Keratinocyte (primary cell): ENCODE measurements at places on chromosomes 1 and 21.

GRCh38 chr1:18592368-18592767 is 38.3 kb upstream of the PAX7 start:
- H3K27ac ChIP-seq: no peak overlapping the region
- no peaks in the 10 kb centered on the region for H3K4me1 ChIP-seq
- H3K36me3 ChIP-seq: no peaks in the 10 kb centered on the region
- H3K27me3 ChIP-seq: peaks cover 3% of the 10 kb centered on the region

DNA sequence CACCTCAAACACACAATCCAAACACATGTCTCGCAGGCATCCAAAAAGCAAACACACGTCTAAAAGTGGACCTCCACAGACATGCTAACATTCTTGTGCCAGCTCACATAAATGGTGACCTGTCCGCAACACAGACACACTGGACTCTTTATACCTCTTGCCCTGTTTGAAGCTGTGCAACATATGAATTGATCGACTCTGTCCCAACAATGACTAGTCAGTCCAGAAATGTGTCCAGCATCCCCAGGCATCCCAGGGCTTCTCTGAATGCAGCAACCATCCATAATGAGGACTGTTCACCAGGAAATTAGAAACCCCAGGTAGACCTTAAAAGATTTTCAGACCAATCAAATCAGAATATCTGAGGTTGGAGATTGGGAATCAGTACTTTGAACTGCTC is 3.2 kb downstream of the DDR2 start:
- no peaks in the 10 kb centered on the region for H3K36me3 ChIP-seq
- no peaks in the 10 kb centered on the region for H3K4me1 ChIP-seq
- no peak overlapping the region for H3K27ac ChIP-seq
- DNase-seq: no peak
- no peak overlapping the region for H3K4me3 ChIP-seq

- no peak for DNase-seq
- no peak overlapping the region for H3K27ac ChIP-seq
- no peaks in the 10 kb centered on the region for H3K27me3 ChIP-seq
- H3K4me3 ChIP-seq: no peak overlapping the region
- no peaks in the 10 kb centered on the region for H3K36me3 ChIP-seq
Observed at GRCh38 chr21:40947713-40948112, 100.8 kb upstream of the DSCAM start.

DNA sequence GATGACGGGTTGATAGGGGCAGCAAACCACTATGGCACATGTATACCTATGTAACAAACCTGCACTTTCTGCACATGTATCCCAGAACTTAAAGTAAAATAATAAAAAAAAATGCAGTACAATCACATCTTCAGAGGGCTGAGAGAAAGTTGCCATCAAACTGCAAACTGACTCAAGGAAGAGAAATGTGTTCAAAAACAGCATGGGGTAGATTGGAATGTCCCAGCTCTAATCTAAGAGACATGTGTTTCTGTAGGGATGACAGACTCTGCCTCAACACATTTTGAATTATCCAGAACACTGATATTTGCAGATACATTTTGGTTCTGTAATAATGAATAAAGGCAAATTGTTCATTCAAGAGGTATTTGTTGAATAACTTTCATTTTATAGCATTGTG is 171.2 kb upstream of the RUNX1 start:
- no peak overlapping the region for H3K4me3 ChIP-seq
- H3K27me3 ChIP-seq: no peaks in the 10 kb centered on the region
- H3K36me3 ChIP-seq: no peaks in the 10 kb centered on the region
- no peak overlapping the region for H3K27ac ChIP-seq
- DNase-seq: no peak
- H3K4me1 ChIP-seq: peaks cover 26% of the 10 kb centered on the region

- peaks cover 5% of the 10 kb centered on the region for H3K4me1 ChIP-seq
- no peak overlapping the region for H3K4me3 ChIP-seq
- no peaks in the 10 kb centered on the region for H3K36me3 ChIP-seq
- no peak overlapping the region for H3K27ac ChIP-seq
Observed at GRCh38 chr1:215539803-215540570, 27.1 kb upstream of the KCTD3 start.

GRCh38 chr1:34320053-34320669 is 143.5 kb downstream of the C1orf94 start:
- H3K36me3 ChIP-seq: no peaks in the 10 kb centered on the region
- no peak overlapping the region for H3K27ac ChIP-seq
- no peak overlapping the region for H3K4me3 ChIP-seq
- peaks cover 8% of the 10 kb centered on the region for H3K4me1 ChIP-seq
- H3K27me3 ChIP-seq: peaks cover 3% of the 10 kb centered on the region

DNA sequence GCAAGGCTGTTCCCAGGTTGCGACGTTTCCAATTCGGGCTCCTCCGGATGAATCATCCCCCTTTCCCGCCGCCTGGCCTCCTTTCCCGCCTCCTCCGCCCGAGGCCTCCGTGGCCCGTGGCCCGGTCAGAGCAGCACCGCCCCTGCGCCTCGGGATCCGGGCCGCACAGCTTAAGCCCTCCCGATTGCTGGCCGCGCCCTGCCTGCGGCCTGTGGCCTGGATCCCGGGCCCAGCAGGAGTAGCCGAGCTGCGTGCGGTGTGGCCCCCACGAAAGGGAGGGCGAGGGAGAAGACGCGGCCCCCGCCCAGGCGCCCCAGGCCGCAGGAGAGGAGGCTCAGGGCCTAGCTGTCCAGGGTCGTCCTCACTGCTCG is 1.0 kb downstream of the TMEM200B start:
- no peak for DNase-seq
- H3K4me3 ChIP-seq: peak overlapping the region; percentile 44
- H3K4me1 ChIP-seq: peaks cover 10% of the 10 kb centered on the region

DNA sequence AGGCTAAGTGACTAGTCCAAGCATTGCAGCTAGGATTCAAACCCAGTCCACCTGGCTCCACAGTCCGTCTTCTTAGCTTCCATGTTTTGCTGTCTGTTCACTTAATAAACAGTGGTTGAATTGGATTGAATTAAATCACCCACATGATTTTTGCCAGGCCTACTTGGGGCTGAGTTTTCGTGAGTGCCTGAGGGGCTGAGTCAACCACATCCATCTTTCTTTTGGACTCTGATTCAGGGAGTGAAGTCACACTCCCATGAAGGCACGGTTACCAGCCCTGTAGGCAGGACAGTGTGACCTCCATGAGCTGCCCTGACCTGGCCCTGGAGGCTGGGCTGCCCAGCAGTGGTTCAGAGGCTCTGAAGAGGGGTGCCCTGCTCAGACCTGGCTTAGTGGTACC is 123.7 kb downstream of the ACTL8 start:
- no peak overlapping the region for H3K27ac ChIP-seq
- no peaks in the 10 kb centered on the region for H3K36me3 ChIP-seq
- H3K4me3 ChIP-seq: no peak overlapping the region
- no peak for DNase-seq

GRCh38 chr21:37429356-37429755 is 62.8 kb downstream of the DYRK1A start:
- no peak overlapping the region for H3K4me3 ChIP-seq
- H3K27ac ChIP-seq: no peak overlapping the region
- DNase-seq: no peak
- H3K4me1 ChIP-seq: peaks cover 19% of the 10 kb centered on the region

DNA sequence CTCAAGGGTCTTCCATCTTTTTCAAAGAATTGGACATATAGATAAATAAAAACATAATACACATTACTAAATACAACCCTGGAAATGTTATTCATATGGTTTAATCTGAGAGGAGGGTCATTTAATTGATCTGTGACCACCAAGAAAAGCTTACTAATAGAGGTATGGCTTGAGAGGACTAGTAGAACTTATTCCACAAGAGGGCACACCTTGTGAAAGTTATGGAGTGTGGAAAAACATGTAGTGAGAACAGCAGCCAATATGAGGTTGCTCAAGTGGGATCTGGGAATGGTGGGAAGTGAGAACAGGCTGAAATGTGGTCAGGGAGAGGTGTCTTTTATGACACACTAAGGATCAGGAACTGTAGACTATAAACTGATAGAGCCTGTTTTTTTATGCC is 973.5 kb upstream of the B3GALT2 start:
- H3K4me1 ChIP-seq: no peaks in the 10 kb centered on the region
- H3K27me3 ChIP-seq: no peaks in the 10 kb centered on the region
- no peaks in the 10 kb centered on the region for H3K36me3 ChIP-seq
- no peak overlapping the region for H3K4me3 ChIP-seq
- no peak for DNase-seq

- DNase-seq: no peak
- H3K4me3 ChIP-seq: no peak overlapping the region
- peaks cover 40% of the 10 kb centered on the region for H3K36me3 ChIP-seq
- H3K27ac ChIP-seq: peak overlapping the region; percentile 34
- H3K4me1 ChIP-seq: peaks cover 22% of the 10 kb centered on the region
Observed at GRCh38 chr1:13782634-13783360, 82.8 kb downstream of the PRDM2 start.

- H3K27me3 ChIP-seq: no peaks in the 10 kb centered on the region
- H3K27ac ChIP-seq: peak overlapping the region; percentile 42
- no peak overlapping the region for H3K4me3 ChIP-seq
- peaks cover 18% of the 10 kb centered on the region for H3K4me1 ChIP-seq
- no peaks in the 10 kb centered on the region for H3K36me3 ChIP-seq
Observed at GRCh38 chr1:200336101-200336845, 73.6 kb downstream of the ZNF281 start.

- no peak overlapping the region for H3K27ac ChIP-seq
- H3K27me3 ChIP-seq: no peaks in the 10 kb centered on the region
- DNase-seq: no peak
- no peak overlapping the region for H3K4me3 ChIP-seq
- peaks cover 37% of the 10 kb centered on the region for H3K4me1 ChIP-seq
Observed at GRCh38 chr1:24420547-24420946, 4.9 kb downstream of the NIPAL3 start.

- no peak overlapping the region for H3K4me3 ChIP-seq
- H3K4me1 ChIP-seq: no peaks in the 10 kb centered on the region
- no peak overlapping the region for H3K27ac ChIP-seq
- H3K36me3 ChIP-seq: no peaks in the 10 kb centered on the region
- DNase-seq: no peak
- peaks cover 20% of the 10 kb centered on the region for H3K27me3 ChIP-seq
Observed at GRCh38 chr1:54415991-54416390, 9.8 kb upstream of the SSBP3 start.

GRCh38 chr1:67500413-67500959 is 70.3 kb upstream of the SERBP1 start:
- H3K36me3 ChIP-seq: no peaks in the 10 kb centered on the region
- no peaks in the 10 kb centered on the region for H3K4me1 ChIP-seq
- DNase-seq: peak; percentile 49
- no peak overlapping the region for H3K4me3 ChIP-seq
- no peaks in the 10 kb centered on the region for H3K27me3 ChIP-seq

DNA sequence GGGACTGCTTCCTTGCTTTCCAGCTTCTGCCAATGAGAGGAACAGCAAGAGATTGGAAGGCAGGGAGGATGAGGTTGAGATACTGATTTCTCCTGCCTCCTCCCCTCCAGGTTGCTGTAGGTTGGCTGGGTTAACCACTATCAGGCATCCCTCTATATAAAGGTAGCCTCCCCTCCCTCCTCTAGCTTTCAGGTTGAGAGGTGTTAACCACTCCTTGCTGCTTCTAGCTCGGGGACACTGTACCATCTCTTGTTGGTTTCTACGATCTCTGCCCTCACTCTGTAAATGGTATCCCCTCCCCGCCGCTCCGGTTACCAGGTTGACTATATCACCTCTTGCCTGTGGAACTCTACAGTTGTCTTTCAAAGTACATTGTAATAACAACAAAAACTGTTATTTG is 16.7 kb downstream of the LPAR3 start:
- no peaks in the 10 kb centered on the region for H3K27me3 ChIP-seq
- H3K4me1 ChIP-seq: peaks cover 8% of the 10 kb centered on the region
- DNase-seq: no peak
- H3K4me3 ChIP-seq: no peak overlapping the region
- no peaks in the 10 kb centered on the region for H3K36me3 ChIP-seq
- no peak overlapping the region for H3K27ac ChIP-seq

DNA sequence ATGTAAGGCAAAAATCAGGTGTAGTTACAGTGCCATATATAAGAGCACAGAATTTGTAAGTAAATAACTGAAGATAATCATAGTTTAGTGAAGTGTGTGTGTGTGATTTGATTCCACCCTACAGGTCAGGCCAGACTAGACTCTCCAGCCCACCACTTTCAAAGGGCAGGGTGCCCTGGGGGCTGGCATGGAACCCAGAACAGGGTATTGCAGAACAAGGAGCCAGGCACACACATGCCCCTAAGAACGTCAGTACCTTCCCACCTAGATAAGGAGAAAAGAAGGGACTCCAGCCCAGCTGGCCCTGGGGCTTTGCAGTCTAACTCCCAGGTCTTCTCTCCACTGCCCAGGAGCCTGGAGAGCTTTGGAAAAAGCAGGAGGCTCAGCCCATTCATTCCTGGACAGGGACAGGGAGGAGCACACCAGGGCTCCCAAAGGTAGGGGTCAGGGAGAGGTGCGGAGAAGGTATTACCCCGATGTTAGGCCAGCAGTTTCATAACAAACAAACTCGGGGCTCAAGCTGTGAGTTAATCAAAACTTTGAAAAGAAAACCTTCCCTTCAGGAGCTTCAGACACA is 149.7 kb upstream of the VANGL1 start:
- H3K4me1 ChIP-seq: peaks cover 33% of the 10 kb centered on the region
- no peaks in the 10 kb centered on the region for H3K36me3 ChIP-seq
- DNase-seq: no peak

DNA sequence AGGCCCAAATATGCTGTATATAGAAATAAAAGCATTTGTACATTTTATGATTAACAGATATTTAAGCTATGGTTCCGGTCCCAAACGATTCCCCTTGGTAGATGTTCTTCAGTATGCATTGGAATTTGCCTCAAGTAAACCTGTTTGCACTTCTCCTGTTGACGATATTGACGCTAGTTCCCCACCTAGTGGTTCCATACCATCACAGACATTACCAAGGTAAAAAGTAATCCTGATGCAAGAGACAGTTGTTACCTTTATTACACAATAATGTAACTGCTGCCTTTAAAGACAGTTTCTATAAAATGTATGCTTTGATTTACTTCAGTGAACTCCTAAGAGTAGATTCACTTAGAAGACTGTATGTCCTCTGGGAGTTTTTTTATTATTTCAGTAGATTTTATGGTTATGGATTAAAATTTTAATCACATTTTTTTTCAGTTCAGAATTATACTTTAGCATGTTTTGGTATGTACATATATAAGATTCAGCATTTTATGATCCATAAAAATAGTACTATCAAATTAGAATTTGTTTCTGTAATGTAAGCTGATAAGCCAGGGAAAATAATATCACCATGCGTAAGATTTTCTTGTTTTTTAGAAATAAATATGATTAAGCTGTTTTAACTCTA is 96.5 kb downstream of the USP25 start:
- no peak overlapping the region for H3K4me3 ChIP-seq
- no peak for DNase-seq
- no peaks in the 10 kb centered on the region for H3K27me3 ChIP-seq
